ENCODE measurements at places on chromosomes 1 and 21.

- no peak for DNase-seq
Observed at GRCh38 chr1:91537281-91537986, 36.8 kb downstream of the CDC7 start.

DNA sequence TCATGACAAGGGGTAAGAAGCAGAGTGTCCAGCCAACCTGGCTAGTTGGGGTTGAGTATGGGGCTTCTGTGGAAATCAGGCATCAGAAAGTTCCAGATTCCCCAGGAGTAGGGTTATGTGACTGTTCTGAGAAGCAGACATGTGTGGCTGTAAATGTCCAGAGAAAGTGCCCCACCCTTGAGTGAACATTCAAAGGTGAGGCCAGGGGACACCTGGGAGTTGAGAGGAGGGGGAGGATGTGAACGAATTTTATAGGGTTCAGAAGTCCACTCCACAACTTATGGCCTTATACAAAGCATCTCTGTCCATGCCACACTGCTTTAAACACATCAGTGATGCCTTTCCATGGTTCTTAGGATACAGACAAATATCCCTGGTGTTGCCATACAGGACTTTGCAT is 133.3 kb downstream of the IGSF21 start:
- DNase-seq, result no peak

DNA sequence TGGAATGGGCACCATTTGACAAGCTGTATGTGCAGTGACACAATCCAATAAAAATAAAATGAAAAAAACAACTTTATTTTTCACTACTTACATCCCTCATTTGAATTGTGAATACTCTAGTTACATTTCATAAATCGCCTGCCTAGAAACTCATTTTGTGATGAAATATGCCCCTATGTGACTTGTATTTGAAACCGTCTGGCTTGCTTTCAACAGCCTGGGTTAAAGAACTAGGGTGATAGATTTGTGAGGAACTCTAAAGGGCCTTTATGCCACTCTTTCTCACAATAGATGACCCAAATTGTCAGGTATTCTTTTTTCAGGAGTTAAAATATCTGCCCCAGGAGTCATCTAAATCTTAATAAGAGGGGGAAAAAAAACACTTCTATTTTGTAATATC is 137.9 kb downstream of the DAB1 start:
- DNase-seq, result no peak

DNA sequence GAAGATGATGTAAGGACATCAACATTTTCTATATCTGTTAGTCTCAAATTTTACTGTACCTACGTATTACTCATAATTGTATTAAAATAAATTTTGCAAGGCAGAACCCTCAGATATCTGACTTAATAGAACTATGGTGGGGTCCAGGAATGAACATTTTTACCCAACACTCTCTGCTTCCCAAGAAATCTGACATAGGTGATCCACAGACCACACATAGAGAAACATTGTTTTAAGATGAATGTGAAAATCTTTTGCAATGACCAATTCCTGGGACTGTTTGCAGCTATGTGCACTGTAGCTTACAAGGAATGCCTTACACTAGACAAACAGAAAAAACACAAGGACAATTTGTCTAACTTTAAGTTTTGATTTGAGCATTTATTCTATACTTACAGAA is 645.6 kb upstream of the ADGRL2 start:
- no peak for DNase-seq

- no peak for DNase-seq
Observed at GRCh38 chr1:243715285-243715684, 134.8 kb downstream of the AKT3 start.

- peak; percentile 70 for DNase-seq
Observed at GRCh38 chr1:37811027-37811655, 3.1 kb upstream of the YRDC start.

DNA sequence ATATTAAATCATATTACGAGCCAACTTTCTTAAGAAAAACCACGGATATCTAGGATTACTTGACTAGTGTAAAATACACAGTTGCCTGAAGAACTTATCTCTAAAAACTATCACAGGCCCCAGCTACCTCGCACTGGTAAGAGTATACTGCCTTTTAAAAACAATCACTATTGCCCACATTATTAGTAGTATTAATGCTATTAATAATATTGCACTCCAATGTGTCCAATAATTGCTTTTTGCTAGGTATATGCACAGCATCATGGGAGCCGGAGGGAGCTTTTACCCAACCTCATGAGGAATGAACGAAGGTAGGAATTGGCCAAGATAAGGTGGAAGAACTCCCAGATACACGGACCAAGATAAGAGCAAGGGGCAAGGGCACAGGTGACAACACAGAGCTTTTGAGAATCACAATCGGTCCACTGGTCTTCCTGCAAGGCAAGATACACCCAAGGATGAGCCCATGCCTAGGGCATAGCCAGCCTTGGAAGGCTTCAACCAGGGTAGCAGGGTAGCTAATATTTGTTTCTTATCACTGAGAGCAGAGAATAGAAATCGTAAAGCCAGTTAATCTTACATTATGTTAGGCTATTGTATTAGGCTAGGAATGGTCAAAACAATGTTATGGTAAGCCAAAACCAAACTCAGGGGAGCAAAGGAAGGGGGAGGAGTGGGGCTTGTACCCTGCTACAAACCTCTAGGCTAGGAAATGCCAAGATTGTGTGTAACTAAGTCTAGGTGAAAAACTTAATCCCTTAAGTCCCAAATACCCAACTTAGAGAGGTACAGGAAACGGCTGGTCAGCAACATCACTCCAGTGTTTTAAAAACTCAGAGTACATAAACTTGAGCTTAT is 9.4 kb downstream of the GLUL start:
- no peak for DNase-seq

GRCh38 chr1:92949937-92950817 is 11.1 kb downstream of the DIPK1A start:
- no peak for DNase-seq

- no peak for DNase-seq
Observed at GRCh38 chr1:71647513-71648300, 566.9 kb upstream of the ZRANB2 start.

GRCh38 chr1:32182060-32182459 is 2.6 kb downstream of the TXLNA start:
- no peak for DNase-seq

GRCh38 chr1:54851406-54851805 is 35.6 kb downstream of the DHCR24 start:
- DNase-seq, result no peak

GRCh38 chr21:14589855-14590563 is 43.9 kb upstream of the SAMSN1 start:
- DNase-seq, result peak; percentile 25

DNA sequence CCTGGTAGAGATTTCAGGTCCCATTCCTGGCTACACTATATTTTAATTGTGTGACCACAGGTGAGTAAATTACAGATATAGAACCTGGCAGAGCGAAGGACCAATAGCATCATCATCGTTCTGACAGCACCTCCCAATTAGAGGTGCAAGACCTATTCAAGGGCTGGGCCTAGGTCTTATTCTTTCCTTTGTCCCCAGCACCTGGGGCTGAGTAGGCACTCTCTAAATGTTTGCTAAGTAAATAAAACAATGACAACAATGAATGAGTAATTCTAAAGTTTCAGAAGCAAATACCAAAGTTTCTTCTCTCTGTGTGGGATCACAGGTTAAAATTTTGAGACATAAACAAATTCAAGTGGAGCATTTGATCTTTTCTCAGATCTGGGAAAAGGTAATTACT is 32.7 kb downstream of the BEND5 start:
- DNase-seq, result no peak

- DNase-seq, result no peak
Observed at GRCh38 chr1:51002516-51002915, 32.5 kb downstream of the CDKN2C start.

DNA sequence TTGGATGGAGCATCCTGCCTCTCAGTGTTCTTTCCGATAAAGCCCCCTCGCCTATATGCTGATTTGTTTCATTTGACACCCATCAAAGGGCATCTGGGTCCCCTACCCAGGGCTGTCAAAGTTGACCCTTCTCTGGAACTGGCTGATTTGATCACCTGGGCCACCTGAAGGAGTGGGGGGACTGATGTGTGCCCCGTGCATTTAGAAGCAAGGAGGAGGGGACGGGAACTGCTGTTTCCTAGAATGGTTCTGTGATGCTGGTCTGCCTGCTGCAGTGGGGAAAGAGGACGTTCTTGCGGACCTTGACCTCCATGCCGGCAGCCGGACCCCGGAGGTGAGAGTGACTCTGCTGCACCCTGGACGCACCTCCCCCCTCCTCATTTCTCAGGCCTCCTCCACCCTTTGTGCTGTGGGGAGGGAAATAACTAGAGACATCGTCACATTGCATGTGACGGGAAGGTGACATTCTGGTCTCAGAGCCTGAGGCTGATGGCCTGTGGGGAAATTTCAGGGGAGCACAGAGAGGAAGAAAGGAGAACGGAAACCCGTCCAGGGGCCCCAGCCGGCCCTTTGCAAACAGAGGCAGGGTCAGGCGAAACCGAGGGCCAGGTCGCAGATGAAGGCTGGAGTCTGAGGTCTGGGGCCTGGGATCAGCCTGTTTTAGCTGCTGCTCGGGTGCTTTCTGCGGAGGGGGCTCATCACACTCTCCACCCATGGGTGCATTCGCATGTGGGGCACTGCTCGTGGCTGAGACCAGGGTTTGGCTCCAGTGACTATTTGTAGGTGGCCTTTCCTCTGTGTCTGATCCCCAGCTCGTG is 25.7 kb downstream of the CRYAA start:
- no peak for DNase-seq

DNA sequence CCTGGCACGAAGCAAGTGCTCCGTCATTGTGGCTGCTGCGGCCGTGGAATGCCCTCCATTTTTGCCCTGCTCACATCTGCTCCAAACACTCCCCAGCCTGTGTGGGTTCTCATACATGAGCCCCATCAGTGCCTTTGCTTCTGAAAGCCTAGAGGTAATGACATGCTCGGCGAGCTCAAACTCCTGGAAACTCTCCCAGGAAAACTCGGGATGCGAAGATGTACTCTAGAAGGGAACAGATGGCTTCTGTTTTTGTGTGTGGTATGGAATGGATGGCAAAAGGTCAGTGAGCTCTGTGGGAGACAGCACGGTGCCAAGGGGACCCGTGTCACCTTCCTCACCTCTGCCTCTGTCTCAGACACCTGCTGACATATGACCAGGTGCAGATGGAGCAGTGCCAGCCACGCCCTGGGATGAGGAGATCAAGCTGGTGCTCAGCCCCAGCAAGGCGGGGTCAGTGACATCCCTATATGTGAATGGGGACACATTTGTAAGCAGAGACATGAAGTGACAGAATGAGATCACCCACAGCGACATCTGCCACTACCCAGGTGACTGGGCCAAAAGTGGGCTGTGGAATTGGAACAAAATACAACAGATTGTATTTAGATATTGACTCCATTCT is 84.1 kb upstream of the COX20 start:
- no peak for DNase-seq

DNA sequence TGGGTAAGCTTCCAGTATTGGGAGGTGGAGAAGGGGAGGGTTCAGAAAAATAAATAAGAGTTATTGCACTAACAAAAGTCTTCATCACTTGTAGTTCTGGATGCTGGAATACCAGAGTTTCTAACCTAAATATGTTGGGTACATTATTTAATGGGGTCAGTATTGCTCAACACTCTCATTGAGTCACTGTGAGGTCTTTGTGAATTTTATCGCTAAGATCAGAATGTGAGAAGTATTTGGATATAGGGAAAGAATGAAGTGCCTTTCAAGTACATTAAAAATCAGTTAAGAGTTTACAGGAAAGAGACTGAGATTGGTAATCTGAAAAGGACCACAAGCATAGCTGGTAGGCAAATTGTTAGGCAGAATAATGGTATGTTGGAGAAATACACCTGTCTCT is 8.8 kb downstream of the SNRPE start:
- no peak for DNase-seq

DNA sequence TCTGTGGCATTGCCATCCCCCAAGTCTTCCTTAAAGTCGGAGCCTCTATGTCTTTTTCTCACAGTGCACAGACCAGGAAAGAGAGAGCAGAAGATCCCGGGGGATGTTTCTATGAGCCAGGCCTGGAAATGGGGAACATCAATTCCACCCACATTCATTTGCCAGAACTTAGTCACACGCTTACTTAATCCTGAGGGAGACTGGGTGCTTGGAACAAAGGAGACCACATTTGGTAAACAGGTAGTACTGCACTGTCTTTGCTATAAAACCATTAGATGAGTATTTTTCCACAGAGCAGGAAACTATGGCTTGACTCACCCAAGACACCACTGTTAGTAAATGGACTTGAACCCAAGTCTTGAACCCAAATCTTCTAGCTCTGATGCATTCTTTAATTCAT is 60.7 kb upstream of the CTTNBP2NL start:
- no peak for DNase-seq

- DNase-seq, result no peak
Observed at GRCh38 chr1:246949956-246950355, 18.2 kb upstream of the AHCTF1 start.

Measured in CD4-positive, alpha-beta T cell treated with Interleukin-15 for 4 hours (primary cell).